ENCODE measurements at places on chromosomes 16 and 17.

- no peak for DNase-seq
Observed at GRCh38 chr17:59391021-59391420, 59.6 kb downstream of the YPEL2 start.

- peak; percentile 79 for DNase-seq
Observed at GRCh38 chr17:39197380-39198185, at the start of gene CACNB1. Gene CACNB1 (minus strand): TSS chr17:39197669. CDS start chr17:39197495, 174 bp downstream.

GRCh38 chr17:82664701-82665182 lies 16.5 kb upstream of the WDR45B start:
- DNase-seq = no peak

DNA sequence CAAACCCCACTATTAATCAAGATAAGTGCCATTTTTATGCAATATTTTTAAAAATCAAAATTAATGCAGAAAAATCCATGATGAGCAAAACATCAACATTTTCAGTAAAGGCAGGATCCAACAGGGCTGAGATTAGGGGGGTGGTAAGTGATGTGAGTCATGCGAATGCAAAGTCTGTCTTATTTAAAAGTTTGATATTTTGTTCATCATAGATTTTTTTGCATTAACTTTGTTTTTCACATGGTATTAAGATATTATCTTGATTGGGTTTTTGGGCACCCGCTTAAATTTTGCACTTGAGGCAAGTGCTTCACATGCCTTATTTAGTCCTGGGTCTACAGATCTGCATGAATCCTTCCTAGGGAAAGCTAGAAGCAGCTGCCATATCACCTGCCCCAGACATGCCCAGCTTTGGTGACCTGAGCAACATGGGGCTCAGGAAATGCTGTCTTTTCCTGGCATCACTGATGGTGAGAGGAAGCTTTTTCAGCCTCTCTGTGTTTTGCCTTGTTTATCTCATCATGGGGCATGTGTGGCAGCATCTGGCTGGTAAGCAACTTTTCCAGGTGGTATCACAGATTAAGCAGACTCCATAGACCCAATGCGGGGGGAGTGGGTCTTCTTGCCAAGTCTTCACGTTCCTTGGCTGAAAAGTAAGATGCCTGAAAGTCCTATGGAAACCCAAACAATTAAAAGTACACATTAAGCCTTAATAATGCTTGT lies 57.6 kb upstream of the NFAT5 start:
- no peak for DNase-seq

GRCh38 chr16:80025236-80025635 lies 424.7 kb upstream of the MAF start:
- no peak for DNase-seq

DNA sequence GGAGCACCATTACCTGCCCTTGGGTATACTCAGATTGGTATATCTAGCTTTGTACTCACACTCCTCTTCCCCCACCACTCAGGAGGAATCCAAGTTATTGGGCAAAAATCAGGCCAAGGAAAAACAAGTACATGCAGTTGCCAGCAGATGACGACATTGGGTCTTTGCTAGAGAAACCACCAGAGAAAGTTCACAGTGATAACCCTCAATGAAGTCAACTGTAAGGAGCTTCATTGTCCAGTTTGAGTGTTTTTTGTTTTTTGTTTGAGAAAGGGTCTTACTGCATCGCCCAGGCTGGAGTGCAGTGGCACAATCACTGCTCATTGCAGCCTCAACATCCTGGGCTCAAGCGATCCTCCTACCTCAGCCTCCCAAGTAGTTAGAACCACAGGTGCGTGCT lies 34.6 kb upstream of the TOX3 start:
- no peak for DNase-seq

DNA sequence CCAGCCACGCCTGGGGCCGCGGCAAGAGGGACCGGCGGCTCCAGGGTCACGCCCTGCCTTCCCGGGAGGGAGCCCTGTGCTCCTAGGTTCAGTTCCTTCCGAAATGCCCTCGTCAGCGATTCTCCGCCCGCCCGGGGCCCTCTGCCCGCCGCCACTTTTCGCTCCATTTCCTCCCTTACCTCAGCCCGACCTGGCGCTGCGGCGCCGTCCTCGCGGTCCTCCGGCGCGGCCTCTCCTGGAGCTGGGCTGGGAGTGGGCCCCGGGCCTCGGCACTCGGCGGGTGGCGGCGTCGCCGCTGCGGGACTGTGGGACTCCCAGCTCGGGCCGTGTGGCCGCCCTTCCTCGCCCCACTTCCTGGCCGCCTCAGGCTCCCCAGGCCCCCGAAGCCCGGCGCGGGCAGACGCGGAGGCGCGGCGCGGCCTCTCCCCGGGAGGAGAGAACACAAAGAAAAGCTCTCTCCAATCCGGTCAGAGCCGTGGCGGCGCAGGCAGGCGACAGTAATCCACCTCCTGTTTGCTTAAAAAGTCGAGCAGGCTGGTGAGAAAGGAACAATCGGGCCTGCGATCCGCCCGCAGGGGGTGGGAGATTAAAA lies 1.6 kb downstream of the BAHCC1 start:
- DNase-seq = peak; percentile 67

GRCh38 chr16:85603203-85603755 lies 9.8 kb upstream of the GSE1 start:
- DNase-seq = no peak

DNA sequence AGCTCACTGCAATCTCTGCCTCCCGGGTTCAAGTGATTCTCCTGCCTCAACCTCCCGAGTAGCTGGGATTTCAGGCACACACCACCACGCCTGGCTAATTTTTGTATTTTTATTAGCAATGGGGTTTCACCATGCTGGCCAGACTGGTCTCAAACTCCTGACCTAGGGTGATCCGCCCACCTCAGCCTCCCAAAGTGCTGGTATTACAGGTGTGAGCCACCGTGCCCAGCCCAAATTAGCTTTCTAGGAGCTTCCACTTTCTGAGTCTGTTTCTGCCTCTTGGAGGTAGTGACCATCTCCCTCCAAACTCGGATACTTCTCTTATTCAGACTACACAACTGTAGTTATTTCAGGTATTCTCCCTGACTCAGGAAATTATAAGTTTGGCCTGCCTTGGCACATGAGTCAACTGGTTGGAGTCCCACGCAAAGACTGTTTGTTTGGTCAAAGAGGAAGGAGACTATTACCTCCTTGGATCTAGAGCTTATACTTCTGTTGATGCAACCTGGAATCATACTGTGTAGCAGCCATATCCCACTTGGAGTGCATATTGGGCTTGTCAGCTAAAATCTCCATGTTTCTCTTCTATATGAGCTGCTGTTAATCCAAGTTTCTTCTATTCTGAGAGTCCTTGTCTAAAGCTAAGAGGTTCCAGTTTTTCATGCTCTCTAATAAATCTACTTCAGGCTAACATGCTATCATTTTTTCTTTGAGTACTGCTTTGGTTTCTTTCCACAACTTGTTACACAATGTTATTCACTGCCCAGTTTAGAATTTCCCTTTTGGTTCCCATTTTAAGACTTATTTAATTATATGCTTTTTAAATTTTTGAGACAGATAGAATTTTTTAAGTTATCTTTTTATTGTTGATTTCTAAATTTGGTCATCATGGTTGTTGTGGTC lies 7.5 kb downstream of the IL4R start:
- DNase-seq = no peak

- DNase-seq = no peak
Observed at GRCh38 chr16:74747716-74748615, 26.7 kb downstream of the FA2H start.

DNA sequence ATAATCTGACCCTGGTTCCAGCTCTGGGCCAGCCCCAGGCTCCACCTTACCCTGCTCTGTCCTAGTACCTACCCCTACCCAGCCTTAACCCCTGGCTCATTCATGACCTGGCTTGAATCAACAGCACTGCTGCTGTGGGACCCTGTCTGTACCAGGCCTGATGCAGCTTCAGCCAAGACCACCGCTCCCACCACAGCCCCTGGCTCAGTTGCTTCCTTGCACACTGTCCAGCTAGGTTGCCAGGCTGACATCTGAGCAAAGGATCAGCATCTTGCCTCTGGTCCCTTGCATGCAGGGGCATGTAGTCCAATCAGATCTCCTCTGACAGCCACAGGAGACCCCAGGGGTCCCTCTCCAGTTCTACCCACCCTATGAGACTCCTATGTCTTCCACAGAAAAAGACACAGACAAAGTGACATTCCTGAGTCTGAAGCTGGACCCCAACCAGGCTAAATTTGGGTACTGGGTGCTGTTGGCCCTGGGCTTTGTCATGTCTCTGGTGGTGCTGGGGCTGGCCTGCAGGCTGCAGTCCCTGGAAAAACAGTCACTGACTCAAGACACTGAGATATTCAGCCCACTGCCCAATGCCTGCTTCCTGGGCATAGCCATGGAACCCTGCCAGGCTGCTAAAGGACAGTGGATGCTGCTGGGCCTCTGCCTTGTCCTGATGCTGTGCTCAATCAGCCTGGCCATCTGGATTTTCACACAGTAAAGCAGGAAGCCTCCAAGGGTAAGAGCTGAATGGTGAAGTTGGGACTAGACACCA lies 3.9 kb upstream of the KCNH6 start:
- DNase-seq = no peak

GRCh38 chr17:57898487-57899311 lies 48.9 kb upstream of the MRPS23 start:
- no peak for DNase-seq

- no peak for DNase-seq
Observed at GRCh38 chr16:48960830-48961229, 320.8 kb downstream of the CBLN1 start.

DNA sequence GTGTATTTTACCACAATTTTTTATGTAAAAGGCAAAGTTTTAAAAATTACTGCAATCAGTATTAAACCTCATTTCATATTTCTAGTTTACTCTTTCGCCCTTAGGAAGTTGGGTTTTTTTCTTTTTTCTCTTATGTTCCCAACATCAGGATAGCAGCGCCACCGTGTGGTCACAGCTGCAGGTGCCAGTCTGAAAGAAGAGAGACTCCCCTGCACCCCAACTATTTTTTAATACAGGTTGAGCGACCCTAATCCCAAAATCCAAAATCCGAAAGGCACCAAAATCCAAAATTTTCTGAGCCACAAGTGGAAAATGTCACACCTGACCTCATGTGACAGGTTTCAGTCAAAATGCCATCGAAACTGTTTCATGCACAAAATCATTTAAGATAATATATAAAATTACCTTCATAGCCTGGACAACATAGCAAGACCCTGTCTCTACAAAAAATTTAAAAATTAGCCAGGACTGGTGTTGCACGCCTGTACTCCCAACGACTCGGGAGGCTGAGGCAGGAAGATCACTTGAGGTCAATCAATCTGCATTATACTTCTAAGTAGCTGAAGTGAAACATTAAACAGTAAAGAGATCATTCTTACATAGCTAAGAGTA lies 21.8 kb upstream of the ASGR2 start:
- DNase-seq = peak; percentile 5

DNA sequence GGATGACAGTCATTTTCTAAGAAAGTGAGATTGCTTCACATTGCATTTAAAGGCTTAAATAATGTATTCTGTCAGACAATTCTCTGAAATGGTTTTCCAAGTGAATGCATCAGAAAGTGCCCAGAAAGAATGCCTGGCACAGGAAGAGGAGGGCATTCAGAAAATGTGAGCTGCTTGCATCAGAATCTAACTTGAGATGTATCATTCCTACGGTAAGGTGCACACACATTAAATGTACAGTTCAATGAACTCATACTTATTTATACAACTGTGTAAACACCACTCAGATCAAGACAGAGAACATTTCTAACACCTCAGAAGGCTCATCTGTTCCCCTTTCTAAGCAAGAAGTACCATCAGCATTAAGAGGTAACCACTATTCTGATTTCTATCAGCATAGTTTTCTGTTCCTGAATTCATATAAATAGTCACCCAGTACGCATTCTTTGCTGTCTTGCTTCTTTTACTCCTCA lies 638.0 kb downstream of the MAF start:
- no peak for DNase-seq

DNA sequence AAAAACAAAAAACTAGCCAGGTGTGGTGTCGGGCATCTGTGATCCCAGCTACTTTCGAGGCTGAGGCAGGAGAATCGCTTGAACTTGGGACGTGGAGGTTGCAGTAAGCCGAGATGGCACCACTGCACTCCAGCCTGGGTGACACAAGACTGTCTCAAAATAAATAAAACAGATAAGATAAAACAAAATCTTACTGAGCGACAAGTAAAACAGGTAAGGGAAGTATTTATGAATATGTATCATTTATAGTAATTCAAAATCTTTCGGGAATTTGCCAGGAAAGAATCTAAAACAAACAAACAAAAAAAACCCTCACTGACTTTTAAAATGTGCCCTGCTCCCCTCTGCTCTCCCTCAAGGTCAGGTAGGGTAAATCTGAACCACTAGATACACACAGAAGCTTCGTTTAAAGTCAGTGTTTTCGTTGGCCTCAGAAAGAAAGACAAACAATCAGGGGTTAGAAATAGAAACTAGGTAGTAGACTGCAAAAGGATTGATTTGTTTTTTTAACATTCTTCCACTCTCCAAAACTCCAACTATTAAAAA lies 2.1 kb downstream of the PRPSAP1 start:
- no peak for DNase-seq

GRCh38 chr17:69874175-69874670 lies 200.8 kb upstream of the KCNJ16 start:
- no peak for DNase-seq

GRCh38 chr16:84950906-84951305 lies 60.4 kb downstream of the ZDHHC7 start:
- DNase-seq = no peak

GRCh38 chr16:15650019-15650697 lies at the start of gene NDE1:
Gene NDE1 (plus strand): TSS chr16:15650245. CDS start chr16:15664779, 14,534 bp downstream.
- peak; percentile 85 for DNase-seq

DNA sequence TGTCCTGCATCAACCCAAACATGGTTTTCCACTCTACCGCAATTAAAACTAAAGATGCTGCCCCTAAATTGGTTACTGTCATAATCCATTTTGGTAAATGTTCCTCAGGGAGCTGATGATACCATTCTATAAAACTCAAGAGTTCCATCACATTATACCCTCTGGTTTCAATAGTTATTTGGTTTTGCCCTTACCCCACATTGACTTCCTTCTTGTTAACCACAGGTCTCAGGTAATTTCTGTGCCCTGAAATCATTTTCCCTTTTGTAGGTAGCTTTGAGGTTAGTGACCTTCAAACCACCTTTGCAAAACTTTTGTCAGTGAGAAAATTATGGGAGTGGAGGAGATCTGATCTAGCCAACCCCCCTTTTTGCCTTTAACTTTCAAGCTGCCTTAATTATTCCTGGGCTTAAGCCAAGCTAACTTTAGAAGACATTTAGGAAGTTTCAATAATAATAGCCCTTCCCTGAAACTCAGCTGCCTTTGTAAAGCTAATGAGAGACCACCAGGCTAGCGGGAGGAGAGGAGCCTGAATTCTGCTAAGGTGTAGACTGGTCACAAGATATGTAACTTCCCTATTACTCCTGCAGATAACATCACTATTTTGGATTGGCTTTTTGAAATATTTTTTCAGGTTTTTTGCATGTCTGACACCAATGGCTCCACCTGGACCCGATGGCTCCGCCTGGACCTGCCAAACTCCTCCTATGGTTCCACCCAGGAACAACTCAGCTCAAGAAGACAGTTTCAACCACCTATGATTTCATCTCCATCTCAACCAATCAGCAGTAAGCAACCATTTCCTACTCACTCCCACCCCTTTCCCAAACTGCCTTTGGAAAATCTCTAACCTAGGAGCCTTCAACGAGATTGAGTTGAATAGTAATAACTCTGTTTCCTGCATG lies 224.9 kb downstream of the HS3ST3B1 start:
- no peak for DNase-seq
